A549 (cell line): ENCODE measurements at places on chromosomes 13 and 19. TPM values are rescaled to one million over a fixed set of nuclear protein-coding genes. Genes with fewer than 3 reads are reported as not detected.

Gene BRCA2
- 2.6 to 3.6 TPM (median 3.4 TPM) in 3 replicates for polyA plus RNA-seq

Gene APC2
- polyA plus RNA-seq: 1.3 to 1.6 TPM (median 1.6 TPM) in 3 replicates

Gene RTBDN
- 0.14 to 0.36 TPM (median 0.25 TPM) in 3 replicates for polyA plus RNA-seq

Gene ZNF526
- 12.2 to 12.9 TPM (median 12.6 TPM) in 3 replicates for polyA plus RNA-seq

Gene CYP2F1
- not detected in 3 replicates for polyA plus RNA-seq

Gene GRIK5
- polyA plus RNA-seq: 0.30 to 0.54 TPM (median 0.45 TPM) in 3 replicates

Gene ZNF583
- polyA plus RNA-seq: 2.9 to 4.2 TPM (median 3.4 TPM) in 3 replicates

Gene AMH
- polyA plus RNA-seq: 12.0 to 13.2 TPM (median 12.7 TPM) in 3 replicates

Gene SHISA2
- polyA plus RNA-seq: not detected in 3 replicates

Gene SOHLH2
- polyA plus RNA-seq: 0.04 TPM in 1 of 3 replicates, not detected in the others

Gene C13orf42
- polyA plus RNA-seq: not detected in 3 replicates

Gene ZNF439
- not detected in 3 replicates for polyA plus RNA-seq

Gene PLPPR3
- 3.5 to 4.2 TPM (median 3.7 TPM) in 3 replicates for polyA plus RNA-seq

Gene KLK12
- polyA plus RNA-seq: not detected in 3 replicates

Gene UBXN6
- 27.4 to 32.7 TPM (median 31.6 TPM) in 3 replicates for polyA plus RNA-seq

Gene PIH1D1
- 96.8 to 114 TPM (median 113 TPM) in 3 replicates for polyA plus RNA-seq

Gene EHD2
- 93.8 to 112 TPM (median 105 TPM) in 3 replicates for polyA plus RNA-seq

Gene POSTN
- polyA plus RNA-seq: 0.04 to 0.07 TPM (median 0.04 TPM) in 3 replicates

Gene PSG3
- not detected in 3 replicates for polyA plus RNA-seq
